ENCODE measurements at places on chromosomes 4 and X.

DNA sequence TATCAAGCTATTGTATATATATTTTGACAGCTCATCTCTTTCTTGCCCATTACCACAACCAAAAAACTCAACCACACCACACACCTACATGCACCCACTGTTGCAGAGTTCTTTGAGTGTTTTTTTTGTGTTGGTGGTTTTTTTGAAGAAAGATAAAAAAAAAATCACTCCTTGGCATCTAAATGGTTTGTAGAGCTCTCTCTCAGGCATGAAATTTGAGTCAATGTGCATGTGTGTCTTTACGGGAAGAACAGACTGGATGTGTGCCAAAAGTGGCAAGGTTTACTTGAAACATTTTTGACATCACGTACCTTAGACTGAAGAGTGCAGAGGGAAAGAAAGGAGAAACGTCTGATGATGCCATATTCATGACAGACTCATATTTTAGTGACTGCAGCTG is 154.2 kb downstream of the FHIP1A start:
- DNase-seq: no peak

- peak; percentile 44 for DNase-seq
These were observed 51.5 kb upstream of the TRPC3 start for GRCh38 chr4:122003335-122003734.

GRCh38 chr4:94978904-94979303 is 221.1 kb downstream of the BMPR1B start:
- no peak for DNase-seq

DNA sequence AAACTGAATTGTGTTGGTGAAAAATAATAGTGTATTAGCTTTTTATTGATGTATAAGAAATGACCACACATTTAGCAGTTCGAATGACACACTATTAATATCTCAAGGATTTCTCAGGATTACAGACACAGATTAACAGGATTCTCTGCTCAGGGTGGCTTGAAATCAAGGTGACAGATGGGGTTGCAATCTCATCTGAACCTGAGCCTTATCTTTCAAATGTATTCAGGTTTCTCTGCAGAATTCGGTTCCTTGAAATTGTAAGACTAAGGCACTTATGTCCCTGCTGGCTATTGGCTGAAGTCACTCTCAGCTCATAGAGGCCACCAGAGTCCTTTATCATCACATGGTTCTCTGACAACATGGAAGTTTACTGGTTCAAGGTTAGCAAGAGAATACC is 1780.1 kb downstream of the ARAP2 start:
- DNase-seq: no peak

- DNase-seq: no peak
These were observed 76.3 kb downstream of the RBPJ start for GRCh38 chr4:26397086-26397485.

DNA sequence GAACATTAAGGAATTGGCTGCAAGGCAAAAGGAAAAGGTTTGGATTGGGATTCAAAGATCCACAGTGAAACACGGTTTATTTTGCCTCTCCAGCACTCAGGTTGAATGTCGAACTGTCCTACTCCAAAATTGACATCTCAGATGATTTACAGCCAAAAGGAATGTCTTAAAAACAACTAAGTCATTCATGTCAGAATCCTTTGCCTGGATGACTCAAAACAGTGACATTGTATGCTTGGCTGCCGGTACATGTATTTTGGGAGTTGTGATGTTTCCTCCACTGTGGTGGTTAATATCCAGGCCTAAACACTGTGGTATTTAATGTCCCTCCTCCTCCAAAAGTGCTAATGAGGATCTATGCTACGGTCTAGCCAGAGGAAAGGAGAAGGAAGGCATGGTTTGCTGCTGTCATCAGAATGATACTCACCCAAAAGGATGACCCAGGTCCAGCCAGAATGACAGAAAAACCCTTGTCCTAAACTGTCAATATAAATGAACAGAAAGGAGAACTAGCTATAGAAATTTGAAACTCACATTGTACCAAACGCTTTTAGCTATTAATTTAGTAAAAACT is 20.9 kb downstream of the PGM2 start:
- no peak for DNase-seq

GRCh38 chr4:138831948-138832347 is 183.6 kb upstream of the NOCT start:
- DNase-seq: no peak

DNA sequence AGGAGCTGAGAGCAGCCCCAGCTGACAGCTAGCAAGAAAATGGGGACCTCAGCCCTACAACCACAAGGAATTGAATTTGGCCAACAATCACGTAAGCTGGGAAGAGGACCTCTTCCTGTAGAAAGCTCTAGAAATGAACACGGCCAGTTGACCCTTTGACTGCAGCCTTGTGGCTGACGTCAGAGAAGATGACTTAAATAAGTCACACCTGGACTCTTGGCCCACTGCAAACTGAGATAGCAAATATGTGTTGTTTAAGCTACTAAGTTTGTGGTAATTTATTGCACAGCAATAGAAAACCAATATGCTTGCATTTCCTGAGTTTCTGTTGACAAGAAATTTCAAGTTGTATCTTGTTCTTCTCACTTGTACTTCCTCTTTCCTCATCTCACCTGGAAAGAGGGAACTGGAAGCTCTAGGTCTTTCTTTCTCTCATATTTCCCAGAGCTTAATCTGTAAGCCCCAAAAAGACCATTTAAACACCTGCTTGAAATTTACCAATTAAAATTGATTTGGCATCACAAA is 18.8 kb downstream of the PRKG2 start:
- DNase-seq: no peak

GRCh38 chrX:75303795-75304194 is 29.9 kb downstream of the UPRT start:
- DNase-seq: no peak

DNA sequence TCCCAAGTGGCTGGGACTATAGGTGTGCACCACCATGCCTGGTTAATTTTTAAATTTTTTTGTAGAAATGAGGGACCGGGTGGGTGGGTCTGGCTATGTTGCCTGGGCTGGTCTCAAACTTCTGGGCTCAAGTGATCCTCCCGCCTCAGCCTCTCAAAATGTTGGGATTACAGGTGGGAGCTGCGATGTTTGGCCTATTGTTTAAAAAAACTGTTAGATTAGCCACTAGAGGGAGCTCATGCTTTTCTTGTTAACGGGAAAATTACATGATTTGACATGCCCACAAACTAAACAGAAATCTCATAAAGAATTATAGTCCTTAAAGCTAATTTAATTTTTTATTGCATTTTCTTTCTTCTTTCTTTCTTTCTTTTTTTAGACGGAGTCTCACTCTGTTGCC is 5.0 kb upstream of the SDAD1 start:
- peak; percentile 66 for DNase-seq

DNA sequence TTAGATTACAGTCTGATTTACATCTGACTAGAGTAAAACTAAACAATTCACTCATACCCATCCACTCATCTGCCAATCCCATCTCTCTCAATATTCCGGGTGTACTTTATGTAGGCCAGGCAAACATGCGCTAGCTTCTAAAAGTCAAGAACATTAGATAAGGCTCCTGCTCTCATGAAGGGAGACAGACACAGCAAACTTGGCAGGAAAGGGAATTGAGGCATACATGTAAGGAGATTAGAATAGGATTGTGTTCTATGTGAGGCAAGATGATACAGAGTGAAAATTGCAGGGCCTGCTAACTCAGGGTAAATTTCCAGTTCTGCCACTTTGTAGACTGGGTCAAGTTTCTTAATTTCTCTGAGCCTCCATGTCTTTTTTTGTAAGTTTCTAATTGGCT is 135.8 kb downstream of the CDS1 start:
- DNase-seq: no peak

GRCh38 chr4:140633951-140634350 is 65.2 kb upstream of the UCP1 start:
- DNase-seq: no peak

GRCh38 chrX:77493677-77494553 is 46.7 kb downstream of the FGF16 start:
- DNase-seq: no peak

DNA sequence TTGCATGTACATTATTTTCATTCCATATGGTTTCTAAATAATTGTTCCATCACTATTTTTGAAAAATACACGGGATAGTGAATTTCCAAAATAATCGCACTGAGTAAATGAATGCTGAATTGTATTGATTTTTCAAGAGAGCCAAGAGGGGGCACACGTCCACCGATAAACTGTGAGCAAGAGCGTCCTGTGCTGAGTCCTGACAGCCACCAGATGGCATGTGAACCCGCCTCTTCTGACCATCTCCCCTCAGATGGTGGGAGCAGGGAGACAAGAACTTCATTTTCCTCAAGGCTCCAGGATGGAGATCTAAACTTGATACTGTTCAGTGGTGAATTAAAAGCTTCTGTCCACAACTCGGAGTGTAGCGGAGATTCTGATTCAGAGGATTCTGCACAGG is 30.6 kb upstream of the IL9R start:
- DNase-seq: peak; percentile 29

- DNase-seq: no peak
These were observed 249.2 kb downstream of the TENM3 start for GRCh38 chr4:182492423-182492822.

DNA sequence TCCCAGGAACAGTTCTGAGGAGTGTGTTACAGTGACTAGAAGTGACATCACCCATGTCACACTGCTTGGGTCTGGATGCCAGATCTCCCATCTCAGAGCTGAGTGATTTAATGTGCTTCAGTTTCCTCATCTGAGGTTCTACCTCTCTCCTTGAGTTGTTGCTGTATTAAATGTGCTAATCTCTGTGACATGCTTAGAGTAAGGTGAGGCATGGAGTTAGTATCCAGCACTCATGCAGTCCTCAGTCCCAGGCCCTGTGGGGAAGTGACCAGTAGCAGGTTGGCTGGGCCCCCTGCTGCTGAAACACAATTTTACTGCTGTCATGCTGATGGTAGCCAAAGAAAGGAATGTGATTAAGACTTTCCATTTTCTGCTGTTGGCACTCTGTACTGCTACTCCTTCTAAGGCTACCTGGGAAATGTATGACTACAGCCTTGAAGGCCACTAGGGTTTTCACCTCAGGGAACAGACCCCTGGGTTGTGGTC is 639.6 kb downstream of the MID1IP1 start:
- DNase-seq: no peak

GRCh38 chr4:38235354-38235753 is 275.2 kb downstream of the PTTG2 start:
- DNase-seq: no peak

- DNase-seq: no peak
These were observed 202.5 kb downstream of the PALLD start for GRCh38 chr4:168699224-168699878.

DNA sequence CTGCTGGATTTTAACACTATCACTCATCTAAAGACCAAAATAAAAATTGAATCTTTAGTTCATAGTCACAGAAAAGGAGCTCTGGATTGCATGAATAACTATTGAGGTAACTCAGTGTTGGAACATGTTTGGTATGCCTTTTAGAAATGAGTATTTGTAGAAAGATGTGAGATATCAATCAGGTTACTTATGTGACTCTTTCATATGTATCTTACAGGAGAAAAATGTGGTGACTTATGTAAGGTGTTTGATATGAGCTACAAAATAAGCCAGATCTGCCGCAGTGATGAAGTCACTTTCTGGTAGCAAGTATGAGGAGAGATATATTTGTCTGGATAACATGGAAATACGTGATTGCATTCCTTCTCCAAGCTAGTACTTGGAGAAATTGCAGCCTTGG is 1653.3 kb upstream of the PCDH7 start:
- no peak for DNase-seq

- no peak for DNase-seq
These were observed 25.9 kb downstream of the HAND2 start for GRCh38 chr4:173504181-173504503.

DNA sequence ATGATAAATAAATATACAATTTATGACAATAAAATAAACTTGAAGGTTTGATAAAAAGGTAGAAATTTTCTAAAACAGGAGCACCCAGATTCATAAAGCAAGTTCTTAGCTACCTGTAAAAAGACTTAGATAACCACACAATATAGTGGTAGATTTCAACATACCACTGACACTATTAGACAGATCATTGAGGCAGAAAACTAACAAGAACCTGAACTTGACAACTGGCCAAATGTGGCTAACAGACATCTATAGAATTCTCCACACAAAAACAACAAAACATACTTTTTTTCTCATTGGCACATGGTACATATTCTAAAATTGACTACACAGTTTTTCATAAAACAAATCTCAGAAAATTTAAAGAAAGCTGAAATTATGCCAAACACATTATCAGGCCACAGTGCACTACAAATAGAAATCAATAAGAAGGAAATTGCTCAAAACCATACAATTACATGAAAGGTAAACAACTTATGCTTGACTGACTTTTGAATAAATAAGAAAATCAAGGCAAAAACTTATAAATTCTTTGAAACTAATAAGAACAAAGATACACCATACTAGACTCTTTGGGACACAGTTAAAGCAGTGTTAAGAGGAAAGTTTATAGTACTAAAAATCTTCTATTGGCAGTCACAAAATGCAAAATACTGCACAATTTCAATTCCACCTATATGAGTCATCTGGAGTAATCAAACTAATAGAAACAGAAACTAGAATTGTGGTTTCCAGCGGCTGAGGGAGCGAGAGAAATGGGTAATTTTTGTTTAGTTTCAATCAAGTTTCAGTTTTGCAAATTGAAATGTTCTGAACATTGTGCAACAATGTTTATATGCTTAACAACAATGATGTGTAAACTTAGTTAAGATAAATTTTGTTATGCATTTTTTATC is 925.6 kb downstream of the SH3BGRL start:
- DNase-seq: peak; percentile 36

- DNase-seq: no peak
These were observed 67.9 kb downstream of the SH2D1A start for GRCh38 chrX:124414281-124414680.

GRCh38 chr4:37040816-37041215 is 203.7 kb upstream of the NWD2 start:
- DNase-seq: no peak

GRCh38 chr4:142875117-142875516 is 29.0 kb upstream of the INPP4B start:
- DNase-seq: no peak

- no peak for DNase-seq
These were observed 190.5 kb downstream of the MID1 start for GRCh38 chrX:10429908-10430307.

DNA sequence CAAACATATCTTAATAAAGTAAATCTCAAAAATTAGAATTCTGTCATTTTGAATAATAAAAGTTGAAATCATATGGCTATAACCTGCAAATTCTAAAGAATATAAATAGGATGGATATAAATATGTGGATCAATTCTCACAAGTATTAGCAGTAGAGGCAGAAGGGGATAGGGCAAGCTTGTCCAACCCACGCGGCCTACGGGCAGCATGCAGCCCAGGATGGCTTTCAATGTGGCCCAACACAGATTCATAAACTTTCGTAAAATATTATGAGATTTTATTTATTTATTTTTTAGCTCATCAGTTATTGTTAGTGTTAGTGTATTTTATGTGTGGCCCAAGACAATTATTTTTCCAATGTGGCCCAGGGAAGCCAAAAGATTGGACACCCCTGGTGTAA is 41.4 kb downstream of the PPA2 start:
- DNase-seq: no peak

GRCh38 chr4:128758314-128758922 is 51.1 kb upstream of the JADE1 start:
- DNase-seq: no peak

GRCh38 chrX:114015966-114016365 is 567.9 kb upstream of the HTR2C start:
- DNase-seq: no peak
